ENCODE measurements at places on chromosomes 5 and 9.

DNA sequence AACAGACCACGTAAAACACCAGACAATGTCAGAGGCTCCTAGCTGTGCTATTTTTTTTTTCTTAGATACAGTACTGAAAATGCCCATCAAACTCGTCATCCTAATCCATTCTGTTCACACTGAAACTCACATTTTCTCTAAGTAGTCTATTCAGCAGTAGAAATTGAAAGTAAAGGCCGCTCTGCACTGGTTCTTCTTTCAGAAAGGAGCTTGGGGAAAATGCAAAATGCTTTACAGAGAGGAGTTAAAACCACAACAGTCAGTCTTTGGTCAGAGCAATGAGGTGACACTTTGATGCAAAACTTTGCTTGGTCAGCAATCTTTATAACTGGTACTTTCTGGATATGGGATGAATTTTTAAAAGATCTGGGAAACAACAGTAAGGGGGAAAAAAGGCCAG, 43.8 kb upstream of the SUSD1 start:
- DNase-seq, result no peak

GRCh38 chr9:16293610-16294009, 576.9 kb downstream of the BNC2 start:
- no peak for DNase-seq

DNA sequence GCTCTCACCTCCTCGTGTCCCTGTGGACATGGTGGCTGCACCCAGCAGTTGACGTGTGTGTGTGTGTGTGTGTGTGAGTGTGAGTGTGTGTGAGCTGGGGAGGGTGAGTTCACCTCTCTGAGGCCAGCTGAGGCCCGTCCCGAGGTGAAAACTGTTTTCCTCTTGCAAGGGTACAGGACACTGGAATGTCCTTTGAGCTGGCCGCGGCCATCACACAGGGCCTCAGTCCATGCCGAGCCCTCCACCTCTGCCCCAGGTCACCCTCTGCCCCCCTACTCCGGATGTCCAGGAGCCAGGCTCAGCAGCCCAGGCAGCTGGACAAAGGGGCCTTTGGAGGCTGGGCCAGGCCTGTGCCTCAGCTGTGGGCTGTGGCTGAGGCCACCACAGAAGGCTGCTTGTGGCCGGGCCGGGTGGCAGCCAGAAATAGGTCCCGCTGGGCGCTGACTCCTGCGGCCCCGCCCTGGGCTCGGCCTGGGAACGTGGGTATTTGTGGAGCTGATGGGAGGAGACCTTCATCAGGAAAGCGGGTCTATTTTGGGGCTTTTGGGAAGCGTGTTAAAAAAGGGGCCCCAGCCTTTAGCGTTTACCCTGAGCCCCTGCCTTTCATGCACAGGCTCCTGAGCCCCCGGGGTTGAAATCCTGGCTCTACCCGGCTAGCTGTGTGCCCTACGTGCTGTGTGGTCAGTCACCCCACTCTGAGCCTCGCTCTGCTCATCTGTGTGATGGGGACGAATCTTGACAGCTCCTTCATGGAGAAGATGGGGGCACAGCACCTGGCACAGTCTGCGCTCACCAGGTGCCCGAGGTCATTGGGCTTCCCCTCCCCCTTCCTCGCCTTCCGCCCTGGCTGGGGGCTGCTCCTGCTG, 75.1 kb upstream of the IER5L start:
- no peak for DNase-seq

DNA sequence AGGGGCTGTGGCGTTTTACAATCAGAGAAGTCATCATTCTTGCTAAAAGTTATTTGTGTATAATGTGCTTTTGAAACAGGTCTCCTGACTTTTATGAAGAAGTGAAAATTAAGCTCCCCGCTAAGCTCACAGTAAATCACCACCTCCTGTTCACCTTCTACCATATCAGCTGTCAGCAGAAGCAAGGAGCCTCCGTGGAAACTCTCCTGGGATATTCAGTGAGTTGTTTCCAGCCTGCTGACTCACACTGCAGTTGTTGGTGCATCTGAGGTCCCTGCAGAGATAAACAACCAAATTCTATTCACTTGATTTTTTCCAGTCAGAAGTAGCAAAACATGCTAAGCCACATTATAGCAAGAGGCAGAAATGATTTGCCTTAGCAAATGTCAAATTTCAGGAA, 156.7 kb downstream of the DOCK8 start:
- DNase-seq, result no peak

GRCh38 chr5:63247651-63248050, 669.0 kb downstream of the LRRC70 start:
- DNase-seq, result no peak

DNA sequence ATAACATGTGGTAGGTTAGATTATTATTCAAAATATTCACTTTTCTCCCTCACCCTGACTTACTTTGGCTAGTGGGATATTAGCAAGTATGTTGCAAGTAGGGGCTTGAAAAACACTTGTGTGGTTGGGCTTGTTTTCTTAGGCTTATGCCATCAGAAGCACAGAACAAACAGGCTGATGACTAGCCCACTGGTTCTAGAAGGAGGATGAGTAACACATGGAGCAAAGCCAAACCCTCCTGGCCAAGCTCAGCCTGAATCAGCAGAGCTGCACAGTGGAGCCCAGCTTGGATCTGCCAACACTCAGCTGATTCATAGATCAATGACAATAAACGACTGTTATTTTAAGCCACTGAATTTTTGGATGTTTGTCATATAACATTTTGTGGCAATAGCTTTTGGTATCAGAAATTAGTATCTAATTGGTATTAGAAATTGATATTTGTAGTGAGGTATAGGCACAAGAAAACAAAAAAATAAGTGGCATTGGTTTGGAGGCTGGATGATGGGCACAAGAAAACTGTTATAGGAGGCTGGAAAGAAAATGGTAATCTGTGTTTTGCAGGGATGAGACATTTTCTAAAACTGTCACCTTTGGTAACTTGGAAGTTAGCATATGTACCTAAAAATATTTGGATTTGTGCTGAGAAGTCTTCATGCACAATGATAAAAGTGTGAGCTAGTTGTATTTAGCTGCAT, 46.1 kb upstream of the ZBED3 start:
- no peak for DNase-seq
